ENCODE measurements at places on chromosomes 4 and X.

DNA sequence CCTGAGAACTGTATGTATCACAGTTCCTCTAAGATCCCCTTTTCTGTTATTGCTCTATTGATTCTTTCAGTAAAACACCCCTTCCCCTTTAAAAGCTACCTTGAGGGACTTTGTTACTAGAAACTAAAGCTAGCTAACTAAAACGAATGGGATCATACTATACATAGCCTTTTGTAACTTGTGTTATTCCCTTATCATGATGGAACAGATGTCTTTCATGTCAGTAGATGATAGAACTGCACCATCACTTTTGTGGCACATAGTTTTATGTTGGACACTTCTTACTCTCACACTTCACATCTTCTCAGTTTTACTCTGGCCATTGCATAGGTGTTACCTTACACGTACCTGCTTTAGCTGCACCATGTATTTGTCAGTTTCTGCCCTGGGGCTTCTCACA is 46.6 kb upstream of the PGRMC2 start:
- no peak for DNase-seq

DNA sequence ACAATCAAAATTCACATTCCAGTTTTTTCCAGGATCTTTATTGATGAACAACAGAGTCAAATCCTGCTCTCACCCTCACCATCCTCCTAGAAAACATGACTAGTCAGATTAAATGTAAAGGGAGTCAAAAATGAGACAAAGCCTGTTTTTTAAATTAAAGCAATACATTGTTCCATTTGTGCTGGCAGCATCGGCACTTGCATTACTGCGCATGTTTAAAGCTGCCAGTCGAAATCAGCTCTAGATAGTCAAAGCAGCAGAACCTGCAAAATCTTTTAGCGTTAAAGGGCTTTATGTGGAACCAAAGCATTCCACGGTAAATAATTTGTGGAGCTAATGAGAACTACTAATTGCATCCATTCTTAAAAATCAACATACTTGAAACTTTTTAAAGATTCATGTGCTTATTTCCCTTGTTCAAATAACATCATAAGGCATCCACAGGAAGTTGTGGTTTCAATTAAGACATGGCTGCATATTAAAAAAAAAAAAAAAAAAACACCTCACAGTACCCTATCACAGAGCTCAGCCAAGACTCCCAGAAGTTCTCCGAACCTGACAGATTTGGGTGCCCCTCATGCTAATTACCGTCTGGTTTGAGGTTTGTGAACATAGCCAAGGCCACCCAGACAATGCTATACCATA is 82.2 kb downstream of the SH3KBP1 start:
- no peak for DNase-seq

GRCh38 chrX:104921584-104922205 is 298.8 kb downstream of the TEX13A start:
- no peak for DNase-seq

- no peak for DNase-seq
These were observed 76.7 kb downstream of the WWC2 start for GRCh38 chr4:183175631-183176232.

GRCh38 chr4:183362036-183362435 is 39.8 kb upstream of the CLDN24 start:
- DNase-seq, result no peak

DNA sequence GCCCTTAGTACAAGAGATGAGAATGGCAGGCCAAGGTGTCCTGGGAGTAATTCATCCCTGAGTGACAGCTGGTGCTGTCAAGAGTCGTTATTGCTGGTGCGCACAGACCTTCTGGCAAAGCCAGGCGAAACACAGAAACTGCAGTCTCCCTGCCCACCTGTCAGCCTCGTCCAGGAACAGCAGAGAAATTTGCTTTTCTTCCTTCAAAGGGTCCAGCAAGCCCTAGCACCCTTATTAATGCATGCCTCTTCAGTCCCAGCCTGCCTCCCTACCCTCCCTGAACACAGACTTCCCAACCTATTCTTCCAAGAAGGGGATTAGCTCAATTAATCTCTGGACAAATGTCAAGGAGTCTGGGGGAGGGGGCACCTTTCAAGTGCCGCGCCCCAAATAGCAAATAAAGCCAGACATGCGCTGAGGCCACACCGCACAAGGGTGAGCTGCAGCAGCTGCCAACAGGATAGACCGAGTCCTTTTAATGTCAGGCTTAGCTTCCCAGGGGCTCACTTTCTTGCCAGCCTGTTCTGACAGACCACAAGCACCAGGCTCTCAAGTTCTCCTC is 250.7 kb upstream of the RASGEF1B start:
- no peak for DNase-seq

DNA sequence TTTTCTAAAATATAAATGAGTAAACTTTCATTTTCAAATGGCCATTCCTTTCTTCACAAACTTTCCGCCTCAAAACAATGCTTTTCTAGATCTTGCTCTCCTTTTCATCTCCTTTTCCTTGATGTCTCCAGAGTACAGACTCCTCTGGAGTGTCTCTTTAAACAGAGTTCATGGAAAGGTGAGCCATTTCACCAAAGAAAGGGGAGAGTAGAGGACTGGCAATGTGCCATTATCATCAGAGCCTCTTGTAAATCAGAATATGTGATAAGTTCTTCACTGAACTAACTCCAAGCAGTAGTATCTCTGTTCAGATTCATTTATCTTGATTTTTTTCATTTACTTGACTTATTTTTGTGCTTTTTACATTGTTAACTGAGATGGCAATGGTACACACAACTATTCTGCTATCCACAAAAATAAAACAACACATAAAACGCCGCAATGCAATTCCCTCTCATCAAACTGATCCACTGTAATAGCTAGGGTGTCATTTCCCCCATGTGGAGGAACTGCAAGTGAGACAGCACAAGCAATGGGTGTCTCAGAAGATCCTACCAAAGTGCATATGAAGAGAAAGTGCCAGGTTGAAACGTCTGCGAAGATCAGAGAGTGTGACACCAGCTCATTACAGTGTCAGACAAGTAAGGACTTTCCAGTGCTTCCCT is 125.4 kb downstream of the RASL11B start:
- DNase-seq, result no peak

- no peak for DNase-seq
These were observed 209.9 kb downstream of the IQCM start for GRCh38 chr4:149605601-149606378.

DNA sequence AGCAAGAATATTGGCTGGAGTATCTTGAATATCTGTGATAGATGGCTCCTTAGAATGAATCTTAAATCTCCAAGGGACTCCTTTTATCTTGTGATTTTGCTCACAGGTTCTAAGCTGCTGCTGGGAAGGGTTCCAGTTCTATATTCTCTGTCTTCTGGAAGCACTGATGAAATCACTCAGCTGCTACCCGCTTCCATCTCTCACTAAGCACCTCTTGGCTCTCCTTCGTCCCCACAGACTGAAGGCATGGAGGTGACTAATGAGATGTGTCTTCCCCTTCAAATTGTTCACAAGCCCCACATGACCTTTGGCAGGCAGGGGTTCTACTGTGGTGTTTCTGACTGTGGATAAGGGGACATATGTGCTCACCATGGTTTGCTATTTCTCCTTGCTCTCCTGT is 75.9 kb downstream of the C4orf51 start:
- DNase-seq, result no peak

DNA sequence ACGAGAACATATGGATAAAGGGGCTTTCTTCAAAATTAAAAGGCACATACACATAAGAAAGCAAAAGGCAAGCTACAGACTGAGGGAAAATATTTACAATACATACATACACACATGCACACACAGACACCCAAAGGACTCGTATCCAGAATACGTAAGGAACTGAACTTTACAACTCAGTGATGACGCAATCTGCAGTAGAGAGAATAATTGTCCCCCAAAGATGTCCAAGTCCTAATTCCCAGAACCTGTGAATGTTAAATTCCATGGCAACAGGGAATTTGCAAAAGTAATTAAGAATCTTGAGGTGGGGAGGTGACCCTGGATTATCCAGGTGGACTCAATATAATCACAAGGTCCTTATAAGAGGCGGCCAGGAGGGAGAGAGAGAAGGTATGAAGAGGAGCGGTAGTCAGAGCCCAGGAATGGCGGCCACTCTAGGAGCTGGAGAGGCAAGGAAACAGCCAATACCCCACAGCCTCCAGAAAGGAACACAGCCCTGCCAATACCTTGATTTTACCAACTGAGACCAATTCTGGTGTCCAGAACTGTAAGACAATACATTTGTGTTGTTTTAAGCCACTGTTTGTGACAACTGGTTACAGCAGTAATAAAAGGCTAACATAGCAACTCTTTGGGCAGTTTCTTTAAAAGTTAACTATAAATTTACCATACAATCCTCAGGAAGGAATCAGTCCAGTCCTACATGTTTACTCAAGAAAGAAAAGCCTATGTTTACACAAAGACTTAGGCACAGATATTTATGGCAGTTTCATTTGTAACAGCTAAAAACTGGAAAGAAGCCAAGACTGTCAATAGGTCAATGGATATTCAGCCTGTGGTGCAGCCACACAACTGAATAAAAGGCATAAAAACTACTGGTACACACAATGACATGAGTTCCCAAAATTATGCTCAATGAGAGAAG is 27.3 kb upstream of the STS start:
- no peak for DNase-seq

GRCh38 chrX:77779695-77780094 is 6.3 kb downstream of the ATRX start:
- DNase-seq, result no peak

DNA sequence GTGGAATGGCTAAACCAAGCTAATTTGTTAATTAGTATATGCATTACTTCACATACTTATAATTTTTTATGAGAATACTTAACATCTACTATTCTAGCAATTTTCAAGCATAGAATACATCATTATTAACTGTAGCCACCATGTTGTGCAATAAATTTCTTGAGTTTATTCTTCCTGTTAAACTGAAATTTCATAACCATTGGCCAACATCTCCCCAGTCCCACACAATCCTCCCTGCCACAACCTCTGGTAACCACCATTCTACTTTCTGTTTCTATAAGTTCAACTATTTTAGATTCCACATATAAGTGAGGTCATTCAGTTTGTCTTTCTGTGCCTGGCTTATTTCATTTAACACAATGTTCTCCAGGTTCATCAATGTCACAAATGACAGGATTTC is 208.5 kb downstream of the PPP4R3C start:
- no peak for DNase-seq

GRCh38 chr4:77990904-77991358 is 66.2 kb upstream of the FRAS1 start:
- no peak for DNase-seq

- DNase-seq, result peak; percentile 47
These were observed 170.7 kb upstream of the ZCCHC13 start for GRCh38 chrX:74133156-74133796.

GRCh38 chrX:51215856-51216255 is 116.8 kb upstream of the NUDT10 start:
- no peak for DNase-seq

DNA sequence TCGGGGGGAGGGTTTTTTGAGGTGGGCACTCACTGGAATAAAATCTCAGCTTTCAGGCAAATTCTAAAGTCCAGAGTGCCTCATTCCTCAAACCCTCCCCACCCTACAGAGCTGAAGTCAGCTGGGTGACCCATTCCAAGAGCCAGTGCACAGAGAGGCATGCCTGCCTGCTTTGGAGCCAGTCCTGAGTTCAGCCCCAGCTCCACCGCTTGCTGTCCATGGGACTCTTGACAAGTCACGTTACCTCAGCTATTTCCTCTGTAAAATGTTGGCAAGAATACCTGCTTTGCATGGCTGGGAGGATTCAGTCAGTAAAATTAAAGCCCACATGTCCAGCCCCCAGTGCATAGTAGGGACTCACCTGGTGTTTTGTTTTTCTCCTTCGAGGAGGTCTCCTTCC is 125.9 kb upstream of the PJA1 start:
- DNase-seq, result no peak

GRCh38 chrX:105882581-105883275 is 60.4 kb downstream of the NRK start:
- no peak for DNase-seq

- DNase-seq, result no peak
These were observed 2.1 kb downstream of the MAGEA10 start for GRCh38 chrX:152136312-152136711.

DNA sequence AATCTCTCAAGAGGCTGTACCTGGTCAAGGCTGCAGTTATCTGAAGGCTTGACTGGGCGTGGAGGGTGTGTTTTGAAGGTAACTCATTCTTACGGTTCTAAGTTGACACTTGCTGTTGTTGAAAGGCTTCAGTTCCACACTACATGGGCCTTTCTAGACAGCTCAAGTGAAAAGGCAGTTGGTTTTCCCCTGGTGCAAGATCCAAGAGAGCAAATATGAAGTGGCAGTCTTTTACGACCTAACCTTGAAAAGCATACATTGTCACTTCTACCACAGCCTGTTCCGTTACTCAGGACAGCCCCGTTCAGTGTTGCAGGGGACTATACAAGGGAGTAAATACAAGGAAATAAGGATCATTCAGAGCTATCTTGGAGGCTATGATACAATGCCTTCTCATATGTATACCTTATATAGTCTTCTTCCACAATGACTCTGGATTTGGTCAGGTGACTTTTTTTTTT is 46.2 kb downstream of the PDS5A start:
- DNase-seq, result no peak

- no peak for DNase-seq
These were observed 23.5 kb upstream of the CXCL13 start for GRCh38 chr4:77582156-77582555.

- no peak for DNase-seq
These were observed 8.0 kb upstream of the GATB start for GRCh38 chr4:151768835-151769234.

DNA sequence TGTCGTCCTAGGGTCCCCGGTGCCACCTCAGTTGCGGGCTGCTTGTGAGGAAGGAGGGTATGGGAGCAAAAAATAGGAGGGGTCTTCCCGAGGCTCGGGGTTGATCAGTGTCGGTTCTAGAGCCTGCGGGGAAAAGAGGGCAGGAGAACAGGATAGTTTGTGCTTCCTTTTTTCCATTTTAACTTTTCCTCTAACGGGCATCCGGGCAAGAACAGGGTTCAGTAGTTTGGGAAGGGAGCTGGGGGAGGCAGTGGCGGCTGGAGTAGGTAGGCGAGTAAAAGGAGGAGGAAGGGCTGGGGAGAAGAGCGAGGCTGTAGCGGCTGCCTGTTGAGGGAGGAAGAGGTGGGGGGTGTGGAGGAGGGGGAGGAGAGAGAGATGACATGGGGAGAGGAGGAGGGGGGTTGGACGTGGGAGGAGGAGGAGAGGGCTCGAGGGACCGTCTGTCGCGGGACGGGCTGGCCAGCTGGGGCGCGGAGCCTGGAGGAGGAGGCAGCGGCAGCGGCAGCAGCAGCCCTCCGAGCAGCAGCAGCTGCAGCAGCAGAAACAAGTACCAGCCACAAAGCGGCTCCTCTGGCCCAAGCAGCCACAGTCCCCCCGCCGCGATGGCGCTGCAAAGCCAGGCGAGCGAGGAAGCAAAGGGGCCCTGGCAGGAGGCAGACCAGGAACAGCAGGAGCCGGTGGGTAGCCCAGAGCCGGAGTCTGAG is at the start of gene SLC16A2:
Gene SLC16A2 (plus strand): TSS at position 458 of the 704 bp plus-strand sequence. CDS start 145 bp downstream, at position 603.
- DNase-seq, result peak; percentile 73

DNA sequence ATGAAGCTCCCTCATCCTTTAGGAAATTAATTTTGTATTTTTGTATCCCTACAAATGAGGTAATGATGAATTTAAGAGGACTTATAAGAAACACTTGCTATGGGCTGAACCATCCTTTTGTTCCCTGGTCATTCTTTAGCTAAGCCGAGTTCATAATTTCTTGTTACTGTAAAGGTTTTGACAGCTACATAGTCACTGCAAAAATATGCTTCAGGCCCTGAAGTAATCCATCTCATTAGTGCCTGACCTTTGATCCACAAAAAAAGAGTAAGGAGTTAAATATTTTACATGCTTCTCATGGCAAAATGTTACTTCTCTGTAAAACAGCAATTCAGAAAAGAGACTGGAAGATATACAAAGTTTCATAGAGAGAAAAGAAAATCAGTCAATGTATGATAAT is 290.6 kb upstream of the SLIT2 start:
- DNase-seq, result no peak
